ENCODE measurements at places on chromosomes 3 and 15. TPM values are rescaled to one million over a fixed set of nuclear protein-coding genes. Genes with fewer than 3 reads are reported as not detected.

GRCh38 chr3:162094301-162094700 lies 597.7 kb downstream of the OTOL1 start:
- no peak overlapping the region for H3K27ac ChIP-seq
- no peaks in the 10 kb centered on the region for H3K36me3 ChIP-seq
- H3K27me3 ChIP-seq, result no peaks in the 10 kb centered on the region

DNA sequence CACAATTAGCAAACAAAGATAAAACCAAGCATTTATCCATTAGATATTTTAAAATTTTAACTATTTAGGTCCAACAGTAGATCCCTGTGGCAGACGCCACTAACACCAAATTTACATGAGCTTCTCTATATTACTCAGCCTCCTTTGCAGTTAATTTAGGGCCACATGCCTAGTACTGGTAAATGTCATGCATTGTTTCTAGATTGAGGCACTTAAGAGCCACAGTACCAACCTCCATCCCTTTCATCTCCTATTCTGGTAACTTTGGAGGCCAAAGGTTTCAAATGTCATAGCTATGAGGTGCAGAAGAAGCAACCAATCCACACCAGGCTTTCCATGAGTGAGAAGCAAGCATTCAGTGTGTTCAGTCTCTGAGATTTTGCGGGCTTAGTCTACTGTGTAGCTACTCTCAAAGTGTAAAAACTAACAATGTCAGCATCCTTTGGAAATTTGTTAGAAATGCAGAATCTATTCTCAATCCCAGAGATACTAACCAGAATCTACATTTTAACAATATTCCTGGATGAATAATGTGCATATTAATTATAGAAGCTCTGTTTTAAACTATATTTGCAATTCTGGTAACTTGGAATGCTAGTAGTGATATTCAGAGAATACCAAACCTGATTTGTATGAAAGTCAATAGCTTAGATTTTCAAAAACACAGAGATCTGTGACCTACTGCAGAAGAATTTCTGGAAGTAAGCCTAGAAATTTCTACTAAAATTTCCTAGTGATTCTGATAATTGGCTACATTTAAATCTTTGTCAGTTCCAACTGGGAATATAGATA lies 206.3 kb upstream of the CD96 start:
- DNase-seq, result no peak
- no peaks in the 10 kb centered on the region for H3K4me1 ChIP-seq
- H3K27ac ChIP-seq, result no peak overlapping the region

DNA sequence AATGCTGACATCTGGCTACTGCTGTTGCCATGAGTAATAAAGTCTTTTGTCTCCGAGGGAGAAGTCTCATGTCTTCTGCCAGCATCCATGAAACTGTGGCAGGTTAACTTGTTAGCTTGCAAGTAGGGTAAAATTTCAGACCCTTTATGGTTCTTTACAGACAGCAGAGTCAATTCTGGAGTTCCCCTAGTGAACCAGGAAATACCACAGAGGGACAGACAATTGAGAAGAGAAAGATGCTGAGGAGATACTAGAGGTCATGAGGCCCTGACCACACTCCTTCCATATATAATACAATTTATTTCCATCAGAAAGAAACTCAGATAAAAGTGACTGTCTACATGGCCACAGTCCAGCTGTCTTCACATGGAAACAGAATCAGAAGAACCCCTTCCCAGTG lies 38.1 kb downstream of the NMNAT3 start:
- no peaks in the 10 kb centered on the region for H3K36me3 ChIP-seq
- no peak for DNase-seq
- H3K27ac ChIP-seq, result no peak overlapping the region
- no peaks in the 10 kb centered on the region for H3K27me3 ChIP-seq
- no peaks in the 10 kb centered on the region for H3K4me1 ChIP-seq

- no peak for DNase-seq
- H3K27me3 ChIP-seq, result no peaks in the 10 kb centered on the region
- H3K4me1 ChIP-seq, result no peaks in the 10 kb centered on the region
- H3K4me3 ChIP-seq, result no peak overlapping the region
- H3K27ac ChIP-seq, result no peak overlapping the region
Measured at GRCh38 chr3:61701011-61701410, 139.6 kb downstream of the PTPRG start.

The MAP6D1 gene
- total RNA-seq, result 3.2 TPM

All from endothelial cell of umbilical vein (primary cell).